ENCODE measurements at places on chromosomes 2 and 18. TPM values are rescaled to one million over a fixed set of nuclear protein-coding genes. Genes with fewer than 3 reads are reported as not detected.

DNA sequence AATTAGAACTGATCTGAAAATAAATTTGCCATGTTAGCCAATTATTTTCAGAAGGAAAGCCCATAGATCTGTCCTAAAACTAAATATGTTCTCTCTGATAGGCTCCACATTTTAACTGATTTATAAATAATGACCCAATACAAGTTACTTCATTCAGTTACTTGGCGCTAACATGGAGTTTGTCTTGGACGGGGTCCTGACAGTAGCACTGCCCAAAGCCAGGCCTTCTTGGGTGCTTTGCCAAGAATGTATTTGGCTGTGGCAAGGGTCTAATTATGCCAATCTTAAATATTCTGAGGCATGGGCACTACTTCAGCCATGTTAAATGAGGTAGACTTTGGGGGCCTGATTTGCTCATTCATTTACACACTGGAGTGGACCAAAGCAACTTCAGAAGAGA lies 135.0 kb upstream of the PKDCC start:
- no peak overlapping the region for H3K4me3 ChIP-seq
- peaks cover 44% of the 10 kb centered on the region for H3K27me3 ChIP-seq
- H3K27ac ChIP-seq: no peak overlapping the region
- H3K4me1 ChIP-seq: no peaks in the 10 kb centered on the region

GRCh38 chr2:186610785-186611184 lies 20.9 kb downstream of the ITGAV start:
- no peak overlapping the region for H3K4me3 ChIP-seq
- H3K27me3 ChIP-seq: no peaks in the 10 kb centered on the region
- DNase-seq: no peak
- no peak overlapping the region for H3K27ac ChIP-seq

- H3K4me1 ChIP-seq: no peaks in the 10 kb centered on the region
- H3K36me3 ChIP-seq: no peaks in the 10 kb centered on the region
- no peak overlapping the region for H3K27ac ChIP-seq
- no peak overlapping the region for H3K4me3 ChIP-seq
- H3K27me3 ChIP-seq: no peaks in the 10 kb centered on the region
Measured at GRCh38 chr2:56133441-56133840, 50.3 kb upstream of the CCDC85A start.

- H3K4me1 ChIP-seq: no peaks in the 10 kb centered on the region
- H3K4me3 ChIP-seq: no peak overlapping the region
- no peaks in the 10 kb centered on the region for H3K27me3 ChIP-seq
- no peak for DNase-seq
Measured at GRCh38 chr2:122528958-122529705, 773.7 kb downstream of the TSN start.

GRCh38 chr18:27665264-27665799 lies 480.2 kb upstream of the CHST9 start:
- H3K36me3 ChIP-seq: no peaks in the 10 kb centered on the region
- no peak overlapping the region for H3K27ac ChIP-seq
- H3K4me1 ChIP-seq: no peaks in the 10 kb centered on the region
- H3K4me3 ChIP-seq: no peak overlapping the region
- no peak for DNase-seq
- H3K27me3 ChIP-seq: no peaks in the 10 kb centered on the region

- H3K27me3 ChIP-seq: peaks cover 20% of the 10 kb centered on the region
- peaks cover 60% of the 10 kb centered on the region for H3K4me1 ChIP-seq
- DNase-seq: peak; percentile 64
- H3K27ac ChIP-seq: peak overlapping the region; percentile 90
- H3K4me3 ChIP-seq: peak overlapping the region; percentile 93
Measured at GRCh38 chr2:239285071-239285931, 115.5 kb downstream of the HDAC4 start.

GRCh38 chr2:3242747-3243369 lies 134.8 kb downstream of the EIPR1 start:
- H3K36me3 ChIP-seq: peaks cover 5% of the 10 kb centered on the region
- peak overlapping the region; percentile 49 for H3K4me3 ChIP-seq
- no peaks in the 10 kb centered on the region for H3K27me3 ChIP-seq
- H3K27ac ChIP-seq: peak overlapping the region; percentile 44
- no peak for DNase-seq

- H3K27me3 ChIP-seq: no peaks in the 10 kb centered on the region
- no peak overlapping the region for H3K4me3 ChIP-seq
- no peaks in the 10 kb centered on the region for H3K4me1 ChIP-seq
- H3K36me3 ChIP-seq: no peaks in the 10 kb centered on the region
- H3K27ac ChIP-seq: no peak overlapping the region
- DNase-seq: no peak
Measured at GRCh38 chr2:32229635-32230034, 35.1 kb downstream of the NLRC4 start.

- no peak overlapping the region for H3K27ac ChIP-seq
- no peaks in the 10 kb centered on the region for H3K27me3 ChIP-seq
- H3K4me1 ChIP-seq: no peaks in the 10 kb centered on the region
- no peaks in the 10 kb centered on the region for H3K36me3 ChIP-seq
- peak overlapping the region; percentile 17 for H3K4me3 ChIP-seq
- DNase-seq: peak; percentile 1
Measured at GRCh38 chr2:50491541-50492476, 540.1 kb downstream of the NRXN1 start.

DNA sequence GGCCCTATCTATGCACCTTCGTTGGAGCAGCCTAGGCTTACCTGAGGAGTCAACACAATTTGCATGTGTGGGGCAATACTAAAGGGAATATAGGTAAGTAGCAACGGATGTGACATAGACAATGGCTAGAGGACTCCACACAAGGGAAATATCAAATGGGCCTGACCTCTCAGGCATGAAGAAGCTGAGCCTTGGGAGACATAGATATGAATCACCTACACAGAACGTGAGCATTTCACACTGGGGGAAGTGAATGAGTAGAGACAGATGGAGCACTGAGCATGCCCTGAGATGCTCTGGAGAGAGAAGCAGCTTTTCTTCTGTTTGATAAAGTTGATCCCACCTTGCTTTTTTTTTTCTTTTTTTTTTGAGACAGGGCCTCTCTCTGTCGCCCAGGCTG lies 97.9 kb downstream of the ATL2 start:
- H3K4me1 ChIP-seq: peaks cover 13% of the 10 kb centered on the region
- peaks cover 12% of the 10 kb centered on the region for H3K27me3 ChIP-seq
- DNase-seq: no peak
- no peaks in the 10 kb centered on the region for H3K36me3 ChIP-seq
- no peak overlapping the region for H3K27ac ChIP-seq

GRCh38 chr18:74714791-74715190 lies 117.1 kb downstream of the ZNF407 start:
- no peak for DNase-seq
- H3K27me3 ChIP-seq: no peaks in the 10 kb centered on the region
- no peak overlapping the region for H3K27ac ChIP-seq
- peaks cover 2% of the 10 kb centered on the region for H3K36me3 ChIP-seq

GRCh38 chr2:69083235-69083748 lies 70.3 kb downstream of the ANTXR1 start:
- H3K4me1 ChIP-seq: no peaks in the 10 kb centered on the region
- H3K4me3 ChIP-seq: no peak overlapping the region
- no peak overlapping the region for H3K27ac ChIP-seq

GRCh38 chr2:205561441-205561840 lies 120.9 kb upstream of the NRP2 start:
- no peak for DNase-seq
- no peaks in the 10 kb centered on the region for H3K4me1 ChIP-seq
- H3K27ac ChIP-seq: no peak overlapping the region

- no peak for DNase-seq
- peaks cover 12% of the 10 kb centered on the region for H3K36me3 ChIP-seq
Measured at GRCh38 chr2:7896940-7897487, 784.8 kb upstream of the ID2 start.

DNA sequence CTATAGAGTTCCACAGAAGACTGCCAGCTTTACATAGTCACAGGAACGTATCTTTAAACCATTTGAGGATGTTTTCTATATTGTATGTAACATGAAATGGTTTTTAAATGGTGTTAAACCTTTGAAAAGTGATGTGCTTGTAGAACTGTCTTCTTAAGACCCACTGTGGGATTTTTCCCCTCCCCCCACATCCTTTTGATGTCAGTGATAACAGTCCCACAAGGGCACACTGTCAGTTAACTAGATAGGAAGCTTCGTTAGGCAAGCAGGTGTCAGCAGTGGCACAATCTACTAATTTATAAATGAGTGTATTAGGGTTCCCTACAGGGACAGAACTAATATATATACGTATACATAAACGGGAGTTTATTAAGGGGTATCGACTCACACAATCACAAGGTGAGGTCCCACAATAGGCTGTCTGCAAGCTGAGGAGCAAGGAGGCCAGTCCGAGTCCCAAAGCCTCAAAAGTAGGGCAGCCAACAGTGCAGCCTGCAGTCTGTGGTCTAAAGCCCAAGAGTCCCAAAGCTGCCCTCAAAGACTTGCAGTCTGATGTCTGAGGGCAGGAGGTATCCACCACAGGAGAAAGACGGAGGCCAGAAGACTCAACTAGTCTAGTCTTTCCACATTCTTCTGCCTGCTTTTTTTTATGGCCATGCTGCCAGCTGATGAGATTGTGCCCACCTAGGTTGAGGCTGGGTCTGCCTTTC lies 23.8 kb upstream of the HNRNPLL start:
- peak overlapping the region; percentile 31 for H3K4me3 ChIP-seq
- DNase-seq: no peak
- H3K4me1 ChIP-seq: peaks cover 25% of the 10 kb centered on the region

GRCh38 chr2:137813176-137813575 lies 151.1 kb upstream of the HNMT start:
- no peak overlapping the region for H3K27ac ChIP-seq
- H3K27me3 ChIP-seq: no peaks in the 10 kb centered on the region
- no peak overlapping the region for H3K4me3 ChIP-seq
- no peaks in the 10 kb centered on the region for H3K36me3 ChIP-seq
- DNase-seq: no peak
- no peaks in the 10 kb centered on the region for H3K4me1 ChIP-seq

- peaks cover 18% of the 10 kb centered on the region for H3K4me1 ChIP-seq
- peaks cover 39% of the 10 kb centered on the region for H3K27me3 ChIP-seq
- no peak overlapping the region for H3K4me3 ChIP-seq
- H3K36me3 ChIP-seq: no peaks in the 10 kb centered on the region
Measured at GRCh38 chr2:105416156-105416555, 17.3 kb upstream of the FHL2 start.

DNA sequence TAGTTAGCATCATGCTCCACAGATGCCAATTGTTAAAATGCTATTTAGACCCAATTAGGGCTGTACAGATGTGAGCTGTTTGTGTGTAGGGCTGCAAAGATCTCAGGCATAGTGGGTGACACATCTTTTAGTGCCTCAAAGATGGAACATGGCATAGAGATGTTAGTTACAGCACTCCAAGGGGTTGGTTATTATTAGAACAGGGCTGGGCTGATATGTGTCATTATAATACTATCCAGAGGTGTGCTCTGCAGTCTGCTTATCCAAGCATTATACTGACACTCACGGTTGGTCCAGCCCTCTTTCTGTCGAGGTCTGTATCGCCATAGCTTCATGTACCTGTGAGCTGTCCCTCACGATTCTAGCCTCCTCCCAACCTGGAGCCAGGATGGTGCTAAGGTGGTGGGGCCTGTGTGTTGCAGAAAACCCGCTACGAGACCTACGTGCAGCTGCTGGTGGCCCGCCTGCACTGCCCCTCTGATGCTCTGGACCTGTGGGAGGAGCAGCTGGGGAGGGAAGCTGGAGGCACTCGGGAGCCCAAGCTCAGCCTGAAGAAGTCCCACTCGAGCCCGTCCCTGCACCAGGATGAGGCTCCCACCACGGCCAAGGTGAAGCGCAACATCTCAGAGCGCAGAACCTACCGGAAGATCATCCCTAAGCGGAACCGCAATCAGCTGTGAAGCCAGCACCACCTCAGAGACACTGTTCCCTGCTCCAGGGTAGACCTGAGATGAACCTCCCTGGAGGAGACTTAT lies 27.1 kb downstream of the PSD4 start:
- DNase-seq: no peak
- H3K4me1 ChIP-seq: peaks cover 27% of the 10 kb centered on the region
- H3K4me3 ChIP-seq: no peak overlapping the region
- peaks cover 6% of the 10 kb centered on the region for H3K36me3 ChIP-seq
- H3K27ac ChIP-seq: no peak overlapping the region
- H3K27me3 ChIP-seq: no peaks in the 10 kb centered on the region

- DNase-seq: no peak
- no peak overlapping the region for H3K27ac ChIP-seq
- no peak overlapping the region for H3K4me3 ChIP-seq
- no peaks in the 10 kb centered on the region for H3K4me1 ChIP-seq
- no peaks in the 10 kb centered on the region for H3K36me3 ChIP-seq
Measured at GRCh38 chr2:76279142-76279541, 568.4 kb upstream of the GCFC2 start.

The ACADL gene
- total RNA-seq: not detected

The SLC9A4 gene
- total RNA-seq: 0.14 TPM

The SKOR2 gene
- 0.70 TPM for total RNA-seq

The SNTG2 gene
- 2.5 TPM for total RNA-seq

The ZNF396 gene
- 3.8 TPM for total RNA-seq

The LYG2 gene
- not detected for total RNA-seq

The ASB18 gene
- not detected for total RNA-seq

The LRRTM4 gene
- not detected for total RNA-seq
